ENCODE measurements at places on chromosomes 16 and 17. TPM values are rescaled to one million over a fixed set of nuclear protein-coding genes. Genes with fewer than 3 reads are reported as not detected.

Gene CSH1
- total RNA-seq: not detected

GRCh38 chr17:42669977-42670788 lies 6.6 kb downstream of the PLEKHH3 start:
- DNase-seq: no peak

DNA sequence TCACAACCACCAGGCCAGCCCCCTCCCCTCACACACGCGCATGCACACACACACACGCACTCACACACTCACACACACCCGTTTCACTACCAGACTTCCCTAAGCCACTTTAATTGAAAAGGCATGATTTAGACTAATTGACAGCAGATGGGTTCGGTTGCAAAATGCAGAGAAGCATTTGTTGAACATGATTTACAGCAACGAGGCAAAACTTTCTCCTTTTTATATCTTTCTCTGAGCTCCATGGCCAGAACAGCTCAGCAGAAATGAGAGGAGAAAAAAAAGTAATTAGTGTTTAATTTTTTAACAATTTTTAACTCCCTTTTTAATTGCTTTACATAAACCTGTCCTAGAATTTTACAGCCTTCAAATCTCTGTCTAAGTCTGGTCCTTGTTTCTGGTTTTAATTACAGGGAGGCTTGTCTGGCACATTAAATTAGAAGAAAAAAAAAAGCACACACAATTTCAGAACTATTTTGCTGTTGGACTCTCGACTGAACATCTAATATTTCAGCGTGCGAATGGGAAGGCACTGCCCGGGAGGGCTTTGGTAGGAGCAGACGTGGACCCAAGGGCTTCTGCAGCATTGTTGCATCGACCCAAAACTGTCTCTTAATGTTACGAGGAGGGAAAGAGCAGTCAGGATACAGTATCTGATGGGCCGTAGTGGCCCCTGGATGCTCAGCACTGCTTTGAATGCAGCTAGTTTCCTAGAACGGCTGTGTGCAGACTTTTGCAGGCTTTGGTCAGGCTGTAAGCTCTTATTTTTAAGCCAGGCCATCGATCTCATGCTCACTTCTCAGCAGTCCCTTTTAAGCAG lies 255.9 kb downstream of the SOX9 start:
- DNase-seq: no peak

DNA sequence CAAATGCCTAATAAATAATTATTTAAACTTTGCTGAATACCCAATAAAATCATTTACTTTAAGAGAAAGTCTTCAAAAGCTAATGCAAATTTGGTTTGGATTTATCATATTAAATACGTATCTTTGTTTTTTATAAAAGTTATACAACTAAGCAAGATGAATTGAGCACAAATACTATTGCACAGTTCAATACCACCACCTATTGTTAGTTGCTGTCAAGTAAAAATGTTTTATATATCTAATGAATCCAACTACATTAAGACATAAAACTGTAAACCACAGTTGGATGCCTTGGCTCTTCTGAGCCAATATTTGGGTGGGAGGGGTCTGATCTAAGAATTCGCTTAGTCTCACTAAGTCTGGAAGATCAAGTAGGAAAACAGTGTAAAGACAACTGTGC lies 7.7 kb downstream of the FBXL20 start:
- DNase-seq: no peak

DNA sequence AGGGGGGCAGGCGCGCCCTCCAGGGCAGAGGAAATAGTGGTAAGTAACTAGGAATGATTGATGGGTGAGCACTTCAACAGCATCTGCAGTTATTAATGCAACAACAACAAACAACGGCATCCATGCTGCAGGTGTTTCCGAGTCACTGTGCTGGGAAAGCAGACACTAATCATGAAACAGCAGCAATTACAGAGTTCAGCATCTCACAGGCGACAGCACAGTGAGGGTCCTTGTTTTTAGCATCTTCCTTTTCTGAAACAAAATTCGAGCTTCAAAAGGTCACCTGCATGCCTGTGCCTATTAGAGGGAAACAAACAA lies 191.9 kb downstream of the SLC39A11 start:
- DNase-seq: no peak

DNA sequence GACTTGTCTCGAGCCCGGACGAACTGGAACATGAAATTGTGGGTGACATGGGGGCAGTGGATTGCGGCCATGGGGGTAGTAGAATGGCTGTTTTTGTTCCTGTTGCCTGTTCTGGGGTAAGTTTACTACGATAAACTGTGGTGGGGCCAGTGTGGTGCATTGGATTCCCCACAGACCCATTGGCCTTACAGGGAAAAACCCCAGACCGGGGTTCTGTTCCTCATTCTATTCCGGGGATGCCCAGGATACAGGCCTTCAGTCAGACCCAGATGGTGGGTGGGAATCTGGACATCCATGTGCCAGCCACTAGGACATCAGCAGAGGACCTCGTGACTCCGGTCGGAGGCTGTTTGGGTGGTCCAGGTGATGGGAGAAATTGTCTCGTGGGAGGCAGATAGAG lies 88.1 kb downstream of the ABCC1 start:
- no peak for DNase-seq

- no peak for DNase-seq
Observed at GRCh38 chr17:79089720-79090442, 15.3 kb downstream of the ENGASE start.

Gene WSB1
- 53.3 TPM for total RNA-seq

- DNase-seq: no peak
Observed at GRCh38 chr16:19704321-19705145, 13.5 kb downstream of the KNOP1 start.

DNA sequence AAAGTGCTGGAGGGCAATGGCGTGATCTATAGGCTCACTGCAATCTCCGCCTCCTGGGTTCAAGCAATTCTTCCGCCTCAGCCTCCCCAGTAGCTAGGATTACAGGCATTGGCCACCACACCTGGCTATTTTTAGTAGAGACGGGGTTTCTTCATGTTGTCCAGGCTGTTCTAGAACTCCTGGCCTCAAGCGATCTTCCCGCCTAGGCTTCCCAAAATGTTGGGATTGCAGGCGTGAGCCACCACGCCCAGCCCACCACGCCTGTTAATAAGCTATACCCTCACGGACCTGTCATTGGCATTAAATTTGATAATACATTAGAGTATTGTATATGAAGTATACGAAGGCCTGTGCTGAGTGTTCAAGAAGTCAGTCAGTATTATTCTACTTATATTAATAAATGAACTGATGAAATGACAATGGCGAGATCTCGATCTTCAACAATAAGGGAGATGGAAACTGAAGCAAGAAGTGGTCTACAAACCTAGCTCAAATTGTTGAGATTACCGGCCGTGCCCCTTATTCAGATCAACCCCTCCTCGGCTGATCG lies 818 bp upstream of the BCAS3 start:
- DNase-seq: no peak

DNA sequence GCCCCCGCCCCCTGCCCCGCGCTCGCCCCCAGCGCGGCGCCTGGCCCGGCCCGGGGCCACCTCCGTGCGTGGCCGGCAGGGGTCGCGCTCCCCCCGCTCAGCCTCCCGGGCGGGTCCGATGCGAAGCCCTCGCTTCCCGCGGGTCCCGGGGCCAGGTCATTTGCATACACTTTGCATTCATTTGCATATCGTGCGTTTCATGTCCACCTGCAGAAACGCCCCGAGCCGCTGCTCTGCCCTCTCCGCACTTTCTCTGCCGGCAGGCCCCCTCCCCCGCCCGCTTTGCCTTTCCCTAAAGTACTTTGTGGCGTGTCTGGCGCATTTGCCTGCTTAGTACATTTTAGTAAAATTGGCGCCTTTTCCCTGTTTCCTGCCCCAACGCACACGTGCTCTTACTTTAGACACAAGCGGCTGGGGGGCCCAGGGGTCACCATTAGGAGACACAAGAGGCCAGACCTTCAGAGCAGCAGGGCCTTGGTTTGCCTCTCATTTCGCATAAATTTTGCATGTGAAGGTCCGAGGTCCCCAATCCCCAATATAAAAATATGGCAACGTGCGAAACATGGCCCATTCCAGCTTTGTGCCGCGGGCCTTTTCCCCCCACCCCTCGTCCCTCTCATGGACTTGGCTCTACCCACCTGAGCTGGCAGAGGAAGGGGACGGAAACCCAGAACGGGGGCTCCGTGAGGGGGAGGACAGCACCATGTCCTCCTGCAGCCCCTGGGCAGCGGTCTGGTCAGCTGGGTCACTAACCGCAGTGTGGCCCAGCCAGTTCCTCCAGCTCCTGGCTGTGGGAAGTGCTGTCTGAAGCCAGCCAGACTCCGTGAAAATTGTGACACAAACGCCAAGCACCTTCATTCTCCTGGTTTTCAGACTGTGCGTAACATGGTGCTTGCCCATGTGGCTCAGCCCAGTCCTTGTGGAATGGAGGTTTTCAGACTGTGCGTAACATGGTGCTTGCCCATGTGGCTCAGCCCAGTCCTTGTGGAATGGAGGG lies 34.8 kb downstream of the CBFA2T3 start:
- peak; percentile 61 for DNase-seq

Gene TNFRSF12A
- 66.2 TPM for total RNA-seq

DNA sequence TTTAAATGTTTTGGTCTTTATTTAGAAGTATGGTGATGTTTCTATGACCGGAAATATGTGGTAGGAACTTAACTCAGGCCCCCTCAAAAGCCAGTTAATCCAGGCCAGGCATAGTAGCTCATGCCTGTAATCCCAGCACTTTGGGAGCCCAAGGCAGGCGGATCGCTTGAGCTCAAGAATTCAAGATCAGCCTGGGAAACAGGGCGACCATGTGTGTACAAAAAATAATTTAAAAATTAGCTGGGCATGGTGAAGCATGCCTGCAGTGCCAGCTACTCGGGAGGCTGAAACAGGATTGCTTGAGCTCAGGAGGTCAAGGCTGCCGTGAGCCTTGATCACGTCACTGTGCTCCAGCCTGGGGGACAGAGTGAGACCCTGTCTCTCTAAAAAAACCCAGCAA lies 10.3 kb downstream of the RSL1D1 start:
- DNase-seq: no peak

GRCh38 chr17:9021158-9021991 lies at the start of gene NTN1:
TSS of gene NTN1 (plus strand) at chr17:9021510. CDS start at chr17:9022374, 864 bp downstream.
- peak; percentile 59 for DNase-seq

Gene PPP1R27
- total RNA-seq: 0.25 TPM

DNA sequence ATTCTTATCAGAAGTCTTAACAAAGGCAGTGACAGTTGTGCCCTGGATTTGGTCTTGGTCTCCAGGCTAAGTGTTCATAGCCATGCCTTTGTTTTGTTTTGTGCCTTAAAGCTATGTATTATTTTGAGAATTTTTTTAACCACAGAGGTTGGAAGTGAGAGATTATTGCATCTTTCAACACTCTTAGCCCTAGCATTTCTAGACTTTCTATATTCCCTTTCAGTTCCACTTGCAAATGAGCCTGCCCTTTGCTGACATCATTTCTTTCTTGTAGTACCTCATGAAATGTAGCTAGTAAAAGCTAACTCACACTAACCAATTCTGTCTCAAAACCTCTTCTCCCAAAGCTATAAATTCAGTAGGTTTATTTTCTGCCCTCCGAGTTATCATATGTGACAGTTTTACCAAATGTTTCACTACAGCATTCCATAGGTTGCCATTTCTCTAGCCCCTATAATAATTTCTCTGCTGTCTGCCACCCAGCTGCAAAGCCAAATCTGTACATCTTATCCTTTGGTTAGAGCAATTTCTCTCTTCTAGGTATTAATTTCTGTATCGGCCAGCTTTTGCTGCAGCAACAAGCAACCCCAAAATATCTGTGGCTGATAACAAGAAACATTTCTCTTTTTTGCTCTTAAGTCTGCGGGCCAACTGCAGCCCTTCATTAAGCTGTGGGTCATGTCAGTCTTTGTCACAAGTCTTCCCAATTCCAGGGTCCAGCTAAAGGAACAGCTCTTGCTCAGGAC lies 14.2 kb upstream of the CCL1 start:
- no peak for DNase-seq

Gene CDC6
- 0.55 TPM for total RNA-seq

- DNase-seq: no peak
Observed at GRCh38 chr17:74950207-74950606, 14.5 kb downstream of the OTOP3 start.

Gene TMEM106A
- 3.2 TPM for total RNA-seq

DNA sequence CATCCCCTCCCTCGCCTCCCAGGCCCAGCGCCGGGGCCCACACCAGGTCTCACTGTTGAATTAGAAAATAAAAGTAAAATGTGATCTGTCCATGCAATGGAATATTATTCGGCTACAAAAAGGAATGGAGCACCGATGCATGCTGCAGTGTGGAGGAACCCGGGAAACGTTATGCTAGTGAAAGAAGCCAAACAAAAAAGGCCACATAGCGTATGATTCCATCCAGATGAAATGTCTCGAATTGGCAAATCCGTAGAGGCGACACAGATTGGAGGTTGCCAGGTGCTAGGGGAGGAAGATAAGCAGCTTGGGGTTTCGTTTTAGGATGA lies 972 bp upstream of the ADCY9 start:
- DNase-seq: no peak

DNA sequence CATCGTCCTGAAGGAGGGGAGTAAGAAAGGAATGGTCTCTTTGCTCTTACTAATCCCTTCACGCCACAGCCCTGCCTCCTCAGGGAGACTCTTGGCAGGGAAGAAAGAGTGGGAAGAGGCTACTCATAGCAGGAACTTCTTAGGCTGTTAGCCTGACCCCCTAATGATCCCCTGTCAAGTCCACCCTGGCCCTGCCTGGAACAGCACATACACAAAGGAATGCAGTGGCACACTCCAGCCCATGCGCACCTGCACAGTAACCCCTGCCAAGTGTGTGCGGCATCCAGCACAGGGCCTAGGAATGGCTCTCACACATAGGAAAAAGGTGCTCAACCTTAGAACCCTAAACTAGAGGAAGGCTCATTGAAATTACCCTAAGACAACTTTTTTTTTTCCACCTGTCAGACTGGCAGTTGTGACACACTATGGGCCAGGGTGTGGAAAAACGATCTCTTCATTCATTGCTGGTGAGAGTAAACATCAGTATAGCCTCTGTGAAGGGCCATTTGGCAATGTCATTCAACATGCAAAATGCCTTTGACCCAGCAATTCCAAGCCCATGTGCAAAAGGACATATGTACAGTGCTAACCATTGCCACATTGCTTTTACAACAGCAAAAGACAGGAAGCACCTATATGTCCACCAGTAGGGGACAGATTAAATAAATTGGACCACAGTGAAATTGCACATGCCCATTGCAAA lies 50.1 kb downstream of the PIMREG start:
- no peak for DNase-seq

Gene RNF227
- total RNA-seq: 1.0 TPM

DNA sequence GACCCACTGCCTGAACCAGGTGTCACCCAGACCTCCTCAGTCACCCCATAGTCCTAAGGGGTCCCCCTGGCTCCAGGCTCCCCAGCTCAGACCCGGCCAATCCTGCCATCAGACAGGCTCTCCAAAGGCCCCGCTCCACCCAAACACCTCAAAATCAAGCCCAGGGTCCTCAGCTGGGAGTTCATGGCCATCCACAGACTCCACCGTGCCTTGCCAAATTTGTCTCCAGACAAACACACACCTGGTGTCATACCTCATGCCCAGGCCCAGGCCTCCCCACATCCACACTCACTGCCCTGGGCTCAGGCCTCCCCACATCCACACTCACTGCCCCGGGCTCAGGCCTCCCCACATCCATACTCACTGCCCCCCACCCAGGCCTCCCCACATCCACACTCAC lies 12.5 kb downstream of the RPH3AL start:
- DNase-seq: no peak

Gene ATP2A3
- 8.6 TPM for total RNA-seq
